Progenitor cell of endocrine pancreas (in vitro differentiated cells): ENCODE measurements at places on chromosomes 12 and 14. TPM values are rescaled to one million over a fixed set of nuclear protein-coding genes. Genes with fewer than 3 reads are reported as not detected.

GRCh38 chr12:130876758-130877157, 4.9 kb downstream of the RAN start:
- DNase-seq = no peak

The KLRC2 gene
- total RNA-seq = not detected in 2 replicates

- no peak for DNase-seq
Measured at GRCh38 chr12:82835217-82835616, 148.5 kb downstream of the TMTC2 start.

The SERPINA9 gene
- total RNA-seq = not detected in 2 replicates

GRCh38 chr12:105706321-105706972, 376.0 kb downstream of the C12orf75 start:
- DNase-seq = no peak

DNA sequence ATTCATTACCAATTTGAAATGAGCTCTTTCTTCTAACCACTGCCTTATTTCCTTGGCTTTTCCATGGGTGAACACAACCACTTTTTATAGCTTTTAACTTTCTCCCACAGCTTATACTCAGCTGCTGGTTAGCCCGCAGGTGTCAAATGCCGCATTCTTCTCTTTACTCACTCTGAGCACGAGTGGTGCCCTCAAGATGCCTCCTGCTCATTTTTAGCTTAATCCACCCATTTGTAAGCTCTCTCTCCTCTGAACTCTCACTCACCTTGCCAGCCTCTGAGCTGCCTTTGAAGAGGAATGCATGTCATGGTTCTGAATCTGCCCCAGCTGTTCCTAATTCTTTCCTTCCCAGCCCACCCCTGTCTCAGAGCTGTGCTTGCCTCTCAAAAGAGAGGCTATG, 449.4 kb upstream of the PRICKLE1 start:
- no peak for DNase-seq

- DNase-seq = no peak
Measured at GRCh38 chr14:52961060-52961639, 10.3 kb upstream of the FERMT2 start.

GRCh38 chr12:63090716-63091115, 60.3 kb downstream of the AVPR1A start:
- DNase-seq = no peak

GRCh38 chr14:60642270-60643140, 6.8 kb downstream of the SIX1 start:
- DNase-seq = peak; percentile 23

GRCh38 chr14:75880512-75880911, 101.3 kb downstream of the TGFB3 start:
- no peak for DNase-seq

- no peak for DNase-seq
Measured at GRCh38 chr12:94561943-94562411, 88.4 kb downstream of the TMCC3 start.

GRCh38 chr14:72638021-72638420, 255.9 kb downstream of the DPF3 start:
- no peak for DNase-seq

DNA sequence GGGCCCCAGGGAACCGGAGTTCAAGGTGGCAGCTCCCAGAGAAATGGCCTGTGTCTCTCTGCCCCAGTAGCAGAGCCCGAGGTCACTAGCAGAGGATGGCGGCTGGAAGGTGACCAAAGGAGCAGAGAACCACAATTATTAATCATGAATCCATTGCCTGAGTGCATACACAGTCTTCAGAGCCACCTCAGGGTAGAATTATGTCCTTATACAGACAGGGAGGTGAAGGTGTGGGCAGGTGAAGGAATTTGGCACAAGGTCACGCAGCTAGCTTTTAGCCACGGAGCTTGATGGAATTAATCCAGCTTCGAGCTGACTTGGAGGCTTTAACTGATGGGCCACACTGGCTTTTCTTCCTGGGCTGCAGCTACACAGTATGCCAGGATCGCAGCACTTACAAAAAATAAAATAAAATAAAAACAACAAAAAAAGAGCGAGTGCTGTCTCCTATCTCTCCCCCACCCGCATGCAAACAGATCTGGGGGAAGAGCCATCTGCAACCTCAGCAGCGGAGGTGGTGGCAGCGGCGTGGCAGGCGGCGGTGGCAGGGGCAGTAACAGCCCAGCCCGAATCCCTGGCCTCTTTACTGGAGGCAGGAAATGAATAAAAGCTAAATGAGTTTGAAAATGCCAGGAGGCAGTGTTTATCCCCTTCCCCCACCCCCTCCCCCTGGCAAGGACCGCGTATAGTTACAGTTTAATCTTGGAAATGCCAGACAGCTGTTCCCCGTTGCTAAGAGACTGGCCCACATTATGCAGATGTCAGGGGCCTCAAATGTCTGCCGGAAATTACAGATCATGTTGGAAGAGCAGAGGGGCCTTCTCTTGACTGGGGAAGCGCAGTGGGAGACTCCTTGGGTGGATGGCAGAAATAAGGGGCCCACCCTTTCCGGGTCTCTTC, 93.5 kb downstream of the LRRC74A start:
- no peak for DNase-seq

The IL31 gene
- not detected in 2 replicates for total RNA-seq

DNA sequence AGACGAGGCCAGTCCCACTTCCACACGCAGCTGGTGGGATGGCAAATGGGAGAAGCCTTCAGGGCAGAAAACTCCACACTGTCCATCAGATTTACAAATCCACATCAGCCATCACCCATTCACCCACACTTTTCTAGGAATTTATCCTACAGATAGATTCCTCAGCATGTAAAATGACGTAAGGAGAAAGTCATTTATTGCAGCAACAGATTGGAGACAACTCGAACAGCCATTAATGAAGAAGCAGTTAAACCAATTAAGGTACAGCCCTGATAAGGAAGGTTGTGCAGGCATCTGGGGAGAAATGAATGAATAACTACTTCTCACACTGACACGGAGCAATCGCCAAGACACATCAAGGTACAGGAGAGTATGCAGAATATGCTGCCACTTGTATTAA, 26.2 kb downstream of the PRKAB1 start:
- DNase-seq = no peak

The CISTR gene
- 0.58 TPM in 1 of 2 replicates, not detected in the other for total RNA-seq

The CMA1 gene
- not detected in 2 replicates for total RNA-seq

The CAMKK2 gene
- total RNA-seq = 38.4 and 44.2 TPM in 2 replicates

The SERPINA1 gene
- 411 and 431 TPM in 2 replicates for total RNA-seq

The FAM181A gene
- total RNA-seq = not detected in 2 replicates

GRCh38 chr12:31594681-31595080, 3.7 kb upstream of the DENND5B start:
- DNase-seq = no peak

GRCh38 chr14:23603103-23603502, 24.5 kb upstream of the JPH4 start:
- no peak for DNase-seq
